ENCODE measurements at places on chromosomes 3 and 15.

DNA sequence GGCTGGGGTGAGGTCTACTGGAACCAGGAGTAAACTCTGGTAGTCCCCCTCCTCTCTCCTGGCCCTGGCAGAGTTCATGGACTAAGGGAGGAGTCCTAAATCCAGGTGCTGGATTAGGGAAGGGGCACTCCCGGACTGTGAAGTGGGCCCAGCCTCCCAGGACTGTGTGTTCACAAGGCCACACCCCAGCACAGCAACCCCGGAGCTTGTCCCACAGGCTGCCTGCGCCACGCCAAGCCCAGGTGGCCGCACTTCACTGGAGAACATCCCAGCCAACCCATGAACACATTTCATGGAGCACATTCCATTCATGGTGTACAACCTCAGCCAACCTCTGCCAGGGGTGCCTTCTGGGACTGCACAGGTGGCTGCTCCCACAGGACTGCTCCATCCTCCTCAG lies 8.2 kb downstream of the ARPIN start:
- DNase-seq, result no peak

DNA sequence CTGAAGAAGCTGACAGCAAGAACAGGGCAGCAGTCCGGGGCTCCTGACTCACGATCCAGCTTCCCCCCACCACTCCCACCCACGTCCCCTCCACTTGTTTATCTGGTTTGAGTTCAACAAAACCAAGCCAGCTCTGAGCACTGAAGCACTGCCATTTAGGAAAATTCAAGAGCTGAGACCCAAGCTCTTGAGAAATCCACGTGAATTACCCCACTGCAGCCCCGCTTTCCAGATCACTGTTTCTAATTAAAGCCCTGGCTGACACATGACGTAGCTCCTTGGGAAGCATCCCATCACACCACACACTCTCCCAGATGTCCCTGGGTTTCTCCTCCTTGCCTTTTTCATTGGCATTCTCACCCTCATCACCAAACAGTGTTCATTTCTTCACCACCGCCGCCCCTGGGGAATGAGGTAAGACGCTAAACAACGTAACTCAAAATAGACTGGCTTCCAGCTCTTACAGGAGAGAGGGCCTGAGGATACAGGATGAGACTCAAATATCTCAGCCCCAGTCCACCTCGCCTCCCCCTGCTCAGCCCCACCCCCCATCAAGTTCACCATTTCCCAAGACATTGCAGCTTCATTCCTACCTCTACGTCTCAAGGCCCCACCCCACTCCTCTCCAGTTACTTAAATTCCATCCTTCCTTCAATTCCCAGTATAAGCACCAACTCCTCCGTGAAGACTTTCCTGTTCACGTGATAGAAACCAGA lies 95.4 kb downstream of the SRGAP3 start:
- no peak for DNase-seq

GRCh38 chr3:110925798-110926197 lies 145.8 kb upstream of the NECTIN3 start:
- no peak for DNase-seq

- DNase-seq, result no peak
These were observed 152.0 kb downstream of the KLHL25 start for GRCh38 chr15:85642693-85643066.

DNA sequence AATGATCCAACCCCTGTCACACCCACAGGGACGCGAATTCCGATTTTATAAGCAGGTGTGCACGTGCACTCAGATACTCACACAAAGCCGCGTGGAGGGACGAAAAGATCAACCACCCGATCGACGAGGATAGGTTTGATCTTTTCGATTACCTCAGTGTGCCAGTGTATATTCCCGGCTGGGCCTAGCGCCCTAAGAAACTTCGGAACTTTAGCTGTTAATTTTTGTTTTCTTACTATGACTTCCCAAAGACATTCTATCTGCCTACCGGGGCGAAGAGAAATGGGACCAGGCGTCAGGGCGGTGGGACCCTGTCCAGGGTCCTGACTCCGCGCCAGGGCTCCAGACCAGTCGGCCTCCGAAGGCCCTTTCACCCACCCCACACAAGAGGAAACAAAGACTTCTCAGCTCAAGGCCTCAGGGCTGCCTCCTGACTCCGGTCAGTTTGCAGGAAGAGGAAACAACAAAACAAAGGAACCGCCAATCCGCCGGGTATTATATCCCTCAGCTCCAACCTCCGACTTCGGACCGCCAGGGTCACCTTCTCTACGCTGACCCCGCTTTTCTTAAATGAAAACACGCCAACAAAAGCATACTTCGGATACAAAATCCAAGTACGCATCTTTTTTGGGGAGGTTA lies 6.8 kb downstream of the ONECUT1 start:
- DNase-seq, result no peak

GRCh38 chr3:71051893-71052687 lies 531.4 kb downstream of the FOXP1 start:
- DNase-seq, result no peak

- DNase-seq, result no peak
These were observed 53.7 kb upstream of the KY start for GRCh38 chr3:134704556-134704955.

- DNase-seq, result peak; percentile 84
These were observed 129.3 kb upstream of the IGF1R start for GRCh38 chr15:98518823-98519561.

GRCh38 chr15:94655249-94655880 lies 424.0 kb downstream of the MCTP2 start:
- DNase-seq, result no peak

DNA sequence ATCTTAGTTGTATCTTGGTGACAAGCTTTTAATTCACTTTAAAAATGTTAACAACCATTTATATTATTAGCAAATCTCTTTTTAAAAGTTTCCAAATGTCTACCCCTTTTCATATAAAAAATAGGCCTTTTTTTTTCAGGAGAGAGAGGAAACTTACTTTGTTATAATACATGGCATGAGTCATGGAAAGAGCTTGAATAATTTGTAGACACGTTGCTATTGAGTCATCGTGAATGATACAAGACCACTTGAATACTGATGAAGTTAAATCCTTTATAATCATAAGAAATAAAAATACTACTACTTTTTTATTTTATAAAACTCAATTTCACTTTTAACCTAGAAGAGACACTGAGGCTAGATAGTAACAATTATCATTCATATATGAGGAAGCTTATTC lies 70.3 kb upstream of the BBX start:
- DNase-seq, result no peak

GRCh38 chr3:88469216-88469615 lies 319.5 kb downstream of the C3orf38 start:
- DNase-seq, result no peak

DNA sequence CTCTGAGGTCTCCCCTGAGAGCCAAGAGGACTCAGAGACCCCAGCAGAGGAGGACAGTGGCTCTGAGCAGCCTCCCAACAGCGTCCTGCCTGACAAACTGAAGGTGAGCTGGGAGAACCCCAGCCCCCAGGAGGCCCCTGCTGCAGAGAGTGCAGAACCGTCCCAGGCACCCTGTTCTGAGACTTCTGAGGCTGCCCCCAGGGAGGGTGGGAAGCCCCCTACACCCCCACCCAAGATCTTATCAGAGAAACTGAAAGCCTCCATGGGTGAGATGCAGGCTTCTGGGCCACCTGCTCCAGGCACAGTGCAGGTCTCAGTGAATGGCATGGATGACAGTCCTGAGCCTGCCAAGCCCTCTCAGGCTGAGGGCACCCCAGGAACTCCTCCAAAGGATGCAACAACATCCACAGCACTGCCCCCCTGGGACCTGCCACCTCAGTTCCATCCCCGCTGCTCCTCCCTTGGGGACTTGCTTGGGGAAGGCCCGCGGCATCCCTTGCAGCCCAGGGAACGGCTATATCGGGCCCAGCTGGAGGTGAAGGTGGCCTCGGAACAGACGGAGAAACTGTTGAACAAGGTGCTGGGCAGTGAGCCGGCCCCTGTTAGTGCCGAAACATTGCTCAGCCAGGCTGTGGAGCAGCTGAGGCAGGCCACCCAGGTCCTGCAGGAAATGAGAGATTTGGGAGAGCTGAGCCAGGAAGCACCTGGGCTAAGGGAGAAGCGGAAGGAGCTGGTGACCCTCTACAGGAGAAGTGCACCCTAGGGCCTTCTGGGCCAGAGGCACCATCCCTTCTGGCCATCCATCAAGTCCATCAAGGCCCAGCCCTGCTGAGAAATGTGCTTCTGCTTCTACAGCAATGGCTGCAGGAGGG lies 23.6 kb downstream of the PLEKHO2 start:
- no peak for DNase-seq

DNA sequence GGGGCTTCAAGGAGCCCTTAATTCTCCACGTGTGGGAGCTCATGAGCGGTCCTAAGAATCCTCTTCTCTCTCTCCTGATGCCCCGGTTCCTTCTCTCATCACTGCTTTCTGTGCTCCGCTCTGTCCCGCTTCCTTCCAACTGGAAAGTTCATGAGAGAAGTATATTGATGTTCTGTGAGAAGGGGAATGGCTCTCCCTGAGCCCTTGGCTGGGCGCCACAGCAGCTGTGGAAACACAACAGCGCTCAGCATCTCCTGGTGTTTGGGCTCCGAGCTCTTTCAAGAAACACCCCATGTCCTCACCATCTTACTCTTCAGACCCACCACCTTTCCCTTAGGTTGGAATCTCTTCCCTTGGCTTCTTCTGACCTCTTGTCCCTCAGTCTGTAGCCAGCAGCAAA lies 161.7 kb downstream of the VGLL4 start:
- no peak for DNase-seq

GRCh38 chr3:165669504-165669903 lies 167.7 kb downstream of the BCHE start:
- no peak for DNase-seq

- DNase-seq, result no peak
These were observed 16.9 kb downstream of the TKT start for GRCh38 chr3:53238886-53239285.

DNA sequence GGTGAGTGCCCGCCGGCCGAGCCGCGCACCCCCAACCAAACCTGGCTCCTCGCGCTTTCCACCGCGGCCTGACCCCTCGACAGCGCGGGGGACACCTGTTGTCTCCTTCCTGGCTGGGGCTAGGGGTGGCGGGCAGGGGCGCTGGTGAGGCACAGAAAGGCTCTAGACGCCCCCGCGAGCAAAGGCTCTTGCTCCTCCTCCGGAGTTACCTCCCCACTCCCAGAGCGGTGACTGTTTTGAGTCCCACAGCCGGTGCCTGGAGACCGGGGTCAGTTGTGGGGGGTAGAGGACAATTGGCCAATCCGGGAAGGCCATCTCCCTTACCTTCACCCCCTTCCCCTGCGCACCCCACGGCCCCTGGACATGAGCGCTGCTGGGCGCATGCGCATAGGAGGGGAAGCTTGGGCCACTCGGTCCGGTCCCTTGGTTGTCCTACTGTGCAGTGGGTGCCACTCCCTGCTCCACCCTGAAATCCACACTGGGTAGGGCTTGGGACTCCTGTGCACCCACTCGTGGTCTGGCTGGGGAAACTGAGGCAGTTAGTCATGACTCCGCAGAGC lies 554 bp downstream of the CHST13 start:
- no peak for DNase-seq

DNA sequence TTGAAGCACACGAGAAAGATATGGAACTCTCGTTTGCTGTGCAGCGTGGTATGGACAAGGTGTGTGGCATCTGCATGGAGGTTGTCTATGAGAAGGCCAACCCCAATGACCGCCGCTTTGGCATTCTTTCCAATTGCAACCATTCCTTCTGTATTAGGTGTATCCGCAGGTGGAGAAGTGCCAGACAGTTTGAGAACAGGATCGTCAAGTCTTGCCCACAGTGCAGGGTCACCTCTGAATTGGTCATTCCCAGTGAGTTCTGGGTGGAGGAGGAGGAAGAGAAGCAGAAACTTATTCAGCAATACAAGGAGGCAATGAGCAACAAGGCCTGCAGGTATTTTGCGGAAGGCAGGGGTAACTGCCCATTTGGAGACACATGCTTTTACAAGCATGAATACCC lies 1.2 kb downstream of the MKRN3 start:
- no peak for DNase-seq

DNA sequence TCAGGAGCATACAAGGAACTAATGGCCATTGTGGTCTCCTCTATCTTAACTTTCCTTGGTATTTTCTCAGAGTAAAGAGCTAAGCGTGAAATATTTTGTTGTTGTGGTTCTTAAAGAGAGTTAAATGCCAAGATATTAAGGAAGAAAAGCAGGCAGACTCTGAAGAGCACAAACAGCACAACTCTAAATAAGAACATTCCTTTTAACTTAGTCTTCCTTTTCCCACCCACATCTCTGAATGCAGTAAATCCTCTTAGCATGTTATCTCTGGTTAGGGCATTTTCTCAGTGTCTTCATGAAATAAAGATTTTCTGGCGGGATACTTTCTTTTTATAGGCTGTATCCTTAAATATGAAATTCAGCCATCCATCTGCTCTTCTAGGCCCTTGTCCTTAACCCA lies 1.5 kb downstream of the GPR87 start:
- DNase-seq, result no peak

DNA sequence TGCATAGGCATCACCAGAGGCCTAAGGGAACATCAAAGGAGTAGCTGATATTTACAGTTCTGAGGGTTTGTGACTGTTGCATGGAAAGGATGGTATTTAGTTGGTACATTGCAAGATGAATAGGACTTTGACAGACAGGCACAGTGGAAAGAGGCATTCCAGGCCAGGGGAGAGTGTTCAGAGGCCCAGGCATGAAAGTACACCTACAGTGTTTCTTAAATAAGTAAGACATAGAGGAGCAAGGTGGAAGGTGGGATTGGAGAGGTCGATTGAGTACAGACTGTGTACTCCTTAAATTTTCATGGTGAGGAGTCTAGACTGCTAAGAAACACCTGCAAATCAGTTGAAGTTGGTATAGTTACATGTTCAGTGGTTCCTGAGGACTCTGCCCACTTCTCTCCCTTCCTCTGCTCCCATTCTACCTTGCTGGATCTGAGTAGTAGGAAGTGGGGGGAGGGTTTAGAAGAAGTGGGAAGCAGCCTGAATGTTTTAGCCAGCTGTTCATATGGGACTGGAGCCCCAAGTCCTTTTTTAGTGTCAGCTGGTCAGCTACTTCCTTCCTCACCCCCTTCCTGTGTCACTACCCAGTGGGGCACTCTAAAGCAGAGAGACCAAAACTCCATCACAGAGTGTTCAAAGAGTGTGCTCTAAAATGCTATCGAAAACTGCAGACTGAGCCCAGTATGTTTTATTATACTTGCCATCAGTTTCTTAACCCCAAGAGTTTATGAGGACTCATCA lies 14.0 kb downstream of the KLHL18 start:
- DNase-seq, result no peak

- peak; percentile 62 for DNase-seq
These were observed 26.3 kb downstream of the NGRN start for GRCh38 chr15:90291679-90292356.

DNA sequence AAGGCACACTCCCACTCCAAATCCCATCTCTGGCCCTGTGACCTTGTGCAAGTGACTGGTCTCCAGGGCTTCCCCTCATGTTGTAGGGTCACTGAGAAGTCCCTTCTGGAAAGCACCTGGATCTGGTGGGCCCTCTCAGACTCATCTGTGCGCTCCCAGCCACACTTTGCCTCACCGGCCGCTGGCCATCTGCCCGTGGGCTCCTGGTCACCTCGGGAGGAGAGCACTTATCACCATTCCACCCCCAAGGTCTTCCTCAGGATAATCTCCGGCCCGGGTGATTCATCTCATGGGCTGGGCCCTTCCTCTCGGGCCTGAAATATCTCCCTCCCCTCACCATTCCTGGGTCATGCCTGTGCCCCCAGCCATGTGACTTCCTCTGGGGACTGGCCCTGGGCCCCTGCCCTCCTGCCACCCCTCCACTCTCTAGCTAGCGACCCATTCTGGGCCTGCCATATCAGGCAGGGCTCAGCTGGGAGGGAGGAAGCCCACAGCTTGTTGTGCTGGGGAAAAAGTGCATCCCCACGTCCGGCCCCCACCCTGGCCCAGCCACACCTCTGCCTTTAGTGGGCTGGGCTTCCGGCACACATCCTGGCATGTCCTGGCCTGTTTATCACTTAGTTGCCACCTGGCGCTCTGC lies 10.6 kb upstream of the WNT7A start:
- no peak for DNase-seq

- DNase-seq, result peak; percentile 51
These were observed 3.0 kb downstream of the MAPK6 start for GRCh38 chr15:52021892-52022540.

All from erythroblast (primary cell).